Lower leg skin (tissue), 4 donors: ENCODE measurements at places on chromosomes 7 and 10.

- DNase-seq: peak; percentile 48
These were observed 275.4 kb downstream of the GRID1 start for GRCh38 chr10:86091216-86091615.

DNA sequence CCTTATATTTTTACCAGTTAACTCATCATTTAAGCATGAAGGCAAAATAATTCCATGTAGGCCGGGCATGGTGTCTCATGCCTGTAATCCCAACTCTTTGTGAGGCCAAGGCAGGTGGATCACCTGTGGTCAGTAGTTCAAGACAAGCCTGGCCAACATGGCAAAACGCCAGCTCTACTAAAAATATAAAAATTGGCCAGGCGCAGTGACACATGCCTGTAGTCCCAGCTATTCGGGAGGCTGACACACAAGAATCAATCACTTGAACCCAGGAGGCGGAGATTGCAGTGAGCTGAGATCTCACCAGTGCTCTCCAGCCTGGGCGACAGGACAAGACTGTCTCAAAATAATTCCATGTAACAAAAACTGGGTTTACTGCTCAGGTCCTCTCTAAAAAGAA is 18.3 kb downstream of the HNRNPA2B1 start:
- DNase-seq: no peak

- no peak for DNase-seq
These were observed 30.8 kb downstream of the PRLHR start for GRCh38 chr10:118564652-118565051.

- DNase-seq: no peak
These were observed 54.4 kb downstream of the GOLGA7B start for GRCh38 chr10:97904018-97904381.

DNA sequence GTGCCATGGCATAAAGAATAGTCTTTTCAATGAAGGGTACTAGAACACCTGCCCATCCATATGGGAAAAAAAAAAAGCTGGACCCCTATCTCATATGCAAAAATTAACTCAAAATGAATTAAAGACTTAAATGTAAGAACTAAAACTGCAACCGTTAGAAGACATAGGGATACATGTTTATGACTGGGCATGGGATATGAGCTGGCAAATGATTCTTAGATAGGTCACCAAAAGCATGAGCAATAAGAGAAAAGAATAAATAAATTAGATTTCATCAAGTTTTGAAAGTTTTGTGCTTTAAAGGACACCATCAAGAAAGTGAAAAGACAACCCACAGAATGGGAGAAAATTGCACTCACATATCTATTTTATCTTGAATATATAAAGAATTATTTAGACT is 222.0 kb downstream of the ADK start:
- DNase-seq: no peak
